ENCODE measurements at places on chromosomes 13 and 19.

DNA sequence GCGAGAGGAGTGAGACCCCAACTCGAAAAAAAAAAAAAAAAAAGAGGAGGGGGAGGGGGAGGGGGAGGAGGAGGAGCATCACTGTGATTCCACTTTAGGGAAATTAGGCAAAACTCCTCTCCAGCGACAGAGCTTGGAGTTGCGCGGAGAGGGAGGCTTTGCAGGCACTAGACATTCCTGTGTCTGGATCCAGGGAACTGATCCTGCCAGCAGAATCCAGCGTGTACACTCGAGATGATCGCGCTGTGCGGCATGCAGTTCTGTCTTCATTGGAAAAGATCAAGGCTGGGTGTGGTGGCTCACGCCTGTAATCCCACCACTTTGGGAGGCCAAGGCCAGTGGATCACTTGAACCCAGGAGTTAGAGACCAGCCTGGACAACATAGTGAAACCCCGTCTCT lies 29.6 kb upstream of the KLF2 start:
- no peak for DNase-seq

GRCh38 chr13:79626924-79627323 lies 146.0 kb downstream of the NDFIP2 start:
- no peak for DNase-seq

GRCh38 chr13:45367358-45367757 lies 26.4 kb upstream of the TPT1 start:
- DNase-seq = peak; percentile 24

DNA sequence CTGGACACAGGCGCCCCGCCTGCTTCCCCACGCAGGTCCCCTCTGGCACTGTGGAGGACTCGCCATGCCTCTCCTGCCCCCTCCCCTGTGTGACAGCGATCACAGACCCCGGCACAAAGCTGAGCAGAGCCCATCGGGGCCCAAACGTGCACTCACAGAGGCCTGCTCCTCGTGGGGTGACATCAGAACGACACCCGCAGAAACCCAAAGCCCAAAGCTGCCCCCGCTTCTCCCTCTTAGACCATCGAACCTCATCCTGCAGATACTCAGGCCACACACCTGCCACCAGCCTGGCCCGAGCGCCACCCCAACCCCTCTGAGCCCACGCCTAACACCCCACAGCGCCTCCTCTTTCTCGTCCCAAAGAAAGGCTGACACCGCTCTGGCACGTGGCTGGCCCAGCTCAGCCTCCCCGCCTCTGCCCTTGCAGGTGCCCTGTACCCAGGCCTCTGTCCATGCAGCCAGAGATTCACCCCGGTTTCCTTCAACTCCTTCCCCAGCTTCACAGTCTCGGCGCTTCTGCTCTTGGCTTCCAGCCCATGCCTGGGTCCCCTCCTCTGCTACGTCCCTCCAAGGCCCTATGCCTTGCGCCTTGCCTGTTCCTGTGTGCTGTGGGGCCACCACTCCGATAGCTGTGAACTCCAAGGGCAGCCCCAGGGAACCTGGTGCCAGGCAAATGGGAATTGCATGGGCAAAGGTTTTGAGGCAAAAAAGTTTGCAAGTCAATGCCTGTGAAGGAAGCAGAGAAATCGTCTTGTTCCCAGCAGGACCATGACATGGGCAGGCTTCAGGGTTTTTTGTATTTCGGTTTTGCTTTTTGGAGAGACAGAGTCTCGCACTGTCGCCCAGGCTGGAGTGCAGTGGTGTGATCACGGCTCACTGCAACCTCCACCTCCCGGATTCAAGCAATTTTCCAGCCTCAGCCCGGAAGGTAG lies 831 bp upstream of the CBARP start:
- no peak for DNase-seq

- no peak for DNase-seq
Observed at GRCh38 chr19:20182222-20182785, 15.3 kb downstream of the ZNF486 start.

DNA sequence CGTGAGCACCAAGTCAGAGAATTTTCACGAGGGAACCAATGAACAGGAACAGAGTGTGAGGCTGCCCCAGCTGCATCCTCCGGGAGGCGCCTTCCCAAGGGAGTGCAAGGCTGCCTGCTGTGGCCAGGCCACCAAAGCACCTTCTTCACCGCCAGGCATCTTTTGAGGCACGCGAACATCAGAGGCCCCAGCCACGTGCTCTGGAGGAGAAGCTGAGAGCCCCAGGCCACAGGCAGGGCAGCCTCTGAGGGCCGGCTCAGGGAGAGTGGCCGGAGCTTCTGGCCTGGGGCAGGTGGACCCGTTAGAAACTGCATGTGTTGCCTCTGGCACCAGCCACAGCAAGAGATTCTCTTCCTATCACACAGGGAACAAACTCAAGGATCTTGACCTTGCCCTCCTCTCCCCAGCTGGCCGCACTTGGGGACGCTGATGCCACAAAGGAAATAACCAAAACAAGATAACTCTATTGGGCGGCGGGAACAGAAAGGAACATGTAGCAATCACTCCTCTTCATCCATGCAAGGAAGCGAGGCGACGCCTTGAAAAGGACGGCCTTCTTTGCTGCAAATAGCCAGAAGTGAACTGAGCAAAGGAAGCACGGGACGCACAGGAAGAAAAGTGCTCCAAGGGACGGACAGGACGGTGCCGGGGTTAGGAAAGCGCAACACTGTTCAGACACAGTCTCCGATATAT lies 19.9 kb downstream of the GAS6 start:
- DNase-seq = no peak

GRCh38 chr13:23959231-23959862 lies 62.0 kb upstream of the C1QTNF9B start:
- no peak for DNase-seq

DNA sequence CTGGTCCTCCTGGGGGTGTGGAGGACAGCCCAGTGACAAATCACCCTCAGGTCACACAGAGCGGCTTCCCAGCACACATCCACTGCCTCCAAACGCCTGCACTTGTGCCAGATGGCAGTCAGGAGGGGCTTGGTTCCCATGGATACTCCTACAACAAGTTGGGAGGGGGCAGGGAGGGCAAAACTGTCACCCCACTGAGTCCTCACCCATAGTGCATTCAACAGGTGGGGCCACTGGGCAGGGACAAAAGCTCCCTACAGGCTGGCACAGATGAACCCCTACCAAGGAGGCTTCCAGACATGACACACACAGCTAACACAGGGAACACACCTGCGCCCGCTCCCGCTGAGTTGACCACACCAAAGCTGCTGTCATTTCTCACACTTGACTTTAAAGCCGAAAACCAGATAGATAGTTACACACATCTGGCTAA lies 120.5 kb downstream of the STK24 start:
- no peak for DNase-seq

GRCh38 chr13:21657538-21657937 lies 13.3 kb upstream of the FGF9 start:
- no peak for DNase-seq

DNA sequence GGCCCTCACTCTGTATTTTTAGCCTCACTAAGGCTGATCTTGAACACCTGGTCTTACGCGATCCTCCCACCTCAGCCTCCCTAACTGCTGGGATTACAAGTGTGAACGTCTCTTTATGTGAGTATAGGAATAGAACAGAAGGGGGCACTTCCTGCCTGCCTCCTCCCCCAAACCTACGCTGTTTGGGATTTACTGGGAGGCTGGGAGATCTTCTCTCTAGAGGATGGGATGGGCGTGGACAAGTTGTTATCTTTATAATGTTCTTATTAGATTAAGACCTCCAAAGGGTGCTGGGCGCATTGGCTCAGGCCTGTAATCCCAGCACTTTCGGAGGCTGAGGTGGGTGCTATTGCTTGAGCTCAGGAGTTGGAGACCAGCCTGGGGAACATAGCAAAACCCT lies 2.9 kb upstream of the CSNK1G2 start:
- no peak for DNase-seq

DNA sequence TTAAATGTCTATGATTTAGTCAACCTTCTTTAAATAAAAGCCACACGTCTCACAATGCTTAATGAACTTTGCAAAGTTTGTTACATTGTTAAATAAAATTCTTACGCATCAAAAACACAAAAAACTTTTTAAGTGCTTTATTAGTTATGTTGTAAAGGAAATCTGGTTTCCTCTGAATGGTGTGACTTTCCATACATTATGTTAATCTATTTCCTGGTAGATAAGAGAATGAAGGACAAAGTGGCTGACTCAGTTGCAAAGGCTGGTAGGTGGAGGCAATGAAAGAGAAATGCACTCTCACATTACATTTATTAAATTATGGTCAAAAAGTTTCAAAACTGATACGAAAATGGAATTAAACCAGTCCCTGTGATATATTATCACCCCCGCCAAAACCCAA lies 15.9 kb downstream of the KLF12 start:
- DNase-seq = no peak

Data from heart right ventricle (tissue), 16 donors.